ENCODE measurements at places on chromosomes 2 and 18.

DNA sequence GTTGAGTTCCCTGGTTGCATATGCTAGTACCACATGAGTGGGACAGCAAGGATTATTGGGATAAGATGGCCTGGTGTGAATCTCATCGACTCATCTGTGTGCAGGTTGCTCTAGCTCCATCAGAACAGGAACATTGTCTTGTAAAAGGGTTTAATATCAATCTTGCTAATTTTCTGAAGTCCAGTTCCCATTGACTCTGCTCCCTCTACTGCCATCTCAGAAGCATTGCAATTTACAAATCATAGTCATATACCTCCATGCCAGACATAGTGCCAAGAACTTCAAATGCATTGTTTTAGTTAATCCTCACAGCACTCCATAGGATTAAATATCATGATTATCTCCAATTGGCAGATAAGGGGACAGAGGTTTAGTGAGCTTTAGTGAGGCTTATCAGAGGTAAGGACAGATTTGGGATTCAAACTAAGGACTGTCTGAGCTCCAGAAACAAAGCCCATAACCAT, 4.8 kb upstream of the STAT4 start:
- no peak for DNase-seq

DNA sequence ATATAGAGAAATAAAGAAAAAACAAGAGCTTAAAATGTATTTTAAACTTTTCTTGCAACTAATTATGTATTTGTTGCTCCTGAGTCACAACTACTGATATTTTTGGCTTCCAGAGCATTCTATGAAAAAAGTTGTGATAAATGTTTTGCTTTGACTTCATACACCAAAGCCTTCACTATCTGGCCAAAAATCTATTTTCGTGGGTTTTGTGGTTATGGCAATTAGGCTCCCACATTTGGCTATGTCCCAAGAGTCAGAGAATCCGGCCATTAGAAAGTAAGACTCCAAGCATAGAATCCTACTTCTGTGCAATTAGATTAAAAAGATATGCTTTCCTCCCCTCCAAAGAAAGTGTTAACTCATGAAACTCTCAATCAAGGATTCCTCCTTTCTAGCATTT, 1456.1 kb upstream of the ACVR2A start:
- DNase-seq, result no peak

DNA sequence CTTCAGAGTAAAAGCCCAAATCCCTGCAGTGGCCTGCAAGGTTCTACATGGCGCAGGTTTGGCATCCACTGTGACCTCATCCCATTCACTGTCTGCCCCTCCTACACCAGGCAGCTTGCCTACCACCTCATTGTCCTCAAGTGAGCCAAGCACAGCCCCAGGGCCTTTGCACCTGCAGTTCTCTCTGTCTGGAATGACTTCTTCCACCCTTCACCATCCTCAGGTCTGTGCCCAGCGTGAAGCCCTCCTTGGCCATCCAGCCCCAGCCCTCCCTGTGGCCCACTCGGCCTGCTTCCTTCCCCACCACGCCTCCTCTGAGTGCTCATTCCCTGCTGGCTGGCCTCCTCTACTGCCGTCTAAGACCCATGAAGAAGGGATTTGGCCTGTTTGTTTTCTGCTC, 32.6 kb upstream of the UBE2F start:
- DNase-seq, result no peak

DNA sequence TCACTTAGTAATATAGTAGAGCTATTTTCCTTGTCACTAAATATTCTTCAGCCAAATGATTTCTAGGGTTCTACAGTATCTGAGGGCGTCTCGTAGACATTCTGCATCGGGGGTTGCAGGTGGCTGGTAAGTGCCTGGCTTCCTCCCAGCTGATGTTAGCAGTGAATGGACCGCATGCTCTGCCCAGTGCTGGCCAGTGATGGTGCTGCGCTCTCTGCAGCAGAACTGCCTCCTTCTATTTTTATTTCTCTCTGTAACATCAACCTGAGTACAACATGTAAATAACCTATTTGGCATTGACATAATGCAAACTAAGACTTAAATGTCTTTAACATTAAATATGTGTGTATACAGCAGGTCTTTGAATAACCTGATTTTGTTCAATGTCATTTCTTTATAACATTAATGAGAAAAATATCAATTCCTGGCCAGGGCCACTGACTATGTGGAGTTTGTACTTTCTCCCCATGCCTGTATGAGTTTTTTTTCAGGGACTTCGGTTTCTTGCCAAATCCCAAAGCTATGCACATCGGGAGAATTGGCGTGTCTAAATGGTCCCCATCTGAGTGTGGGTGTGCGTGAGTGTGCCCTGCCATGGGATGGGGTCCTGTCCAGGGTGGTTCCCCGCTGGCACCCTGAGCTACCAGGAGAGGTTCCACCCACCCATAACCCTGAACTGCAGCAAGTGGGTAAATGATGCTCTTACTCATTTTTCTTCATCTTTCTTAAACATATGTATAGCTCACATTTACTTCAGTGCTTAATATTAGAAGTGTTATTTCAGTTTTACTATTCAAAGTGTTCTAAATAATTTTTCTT, 278.2 kb upstream of the EPAS1 start:
- no peak for DNase-seq

GRCh38 chr18:79916128-79916494, 35.3 kb downstream of the SLC66A2 start:
- no peak for DNase-seq

GRCh38 chr2:19292007-19292406, 66.4 kb downstream of the OSR1 start:
- DNase-seq, result no peak

DNA sequence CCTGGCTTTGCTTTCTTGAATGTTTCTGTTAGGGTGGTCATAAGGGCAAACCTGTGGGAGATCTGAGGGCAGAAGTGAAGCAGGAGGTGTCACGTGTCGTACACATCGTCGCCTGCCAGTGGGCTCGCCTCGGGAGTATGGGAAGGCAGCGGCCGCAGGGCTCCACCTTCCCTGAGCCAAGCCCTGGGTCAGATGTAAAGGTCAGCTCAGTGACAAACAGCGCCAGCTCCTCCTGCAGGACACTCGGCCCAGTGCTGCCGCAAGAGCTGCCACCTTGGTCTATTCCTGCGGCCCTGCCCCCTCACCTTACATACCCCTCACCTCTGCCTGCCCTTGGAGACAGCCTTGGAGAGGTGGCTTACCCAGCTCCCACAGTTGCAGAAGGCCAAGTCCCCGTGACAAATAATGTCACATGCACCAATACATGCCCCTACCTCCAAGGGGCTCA, 64.2 kb downstream of the PSMG2 start:
- no peak for DNase-seq

DNA sequence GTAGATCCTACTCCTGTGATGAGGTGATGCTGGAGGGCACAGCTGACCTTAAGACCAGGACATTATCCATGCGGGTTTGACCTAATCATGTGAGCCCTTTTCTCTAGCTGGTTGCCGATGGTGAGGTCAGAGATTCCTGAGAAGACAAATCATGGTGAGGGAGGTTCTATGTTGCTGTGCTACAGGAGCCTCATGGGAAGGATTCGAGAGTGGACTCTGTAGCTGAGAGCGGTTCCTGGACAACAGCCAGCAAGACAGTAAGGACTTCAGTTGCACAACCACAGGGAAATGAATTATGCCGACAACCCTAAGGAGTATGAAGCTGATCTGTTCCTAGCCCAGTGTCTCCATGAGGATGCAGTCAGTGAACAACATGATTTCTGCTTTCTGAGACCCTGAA, 80.4 kb downstream of the EPB41L3 start:
- no peak for DNase-seq

GRCh38 chr2:234772733-234773060, 179.1 kb upstream of the SH3BP4 start:
- no peak for DNase-seq

GRCh38 chr2:156576005-156576404, 139.8 kb downstream of the GPD2 start:
- no peak for DNase-seq

DNA sequence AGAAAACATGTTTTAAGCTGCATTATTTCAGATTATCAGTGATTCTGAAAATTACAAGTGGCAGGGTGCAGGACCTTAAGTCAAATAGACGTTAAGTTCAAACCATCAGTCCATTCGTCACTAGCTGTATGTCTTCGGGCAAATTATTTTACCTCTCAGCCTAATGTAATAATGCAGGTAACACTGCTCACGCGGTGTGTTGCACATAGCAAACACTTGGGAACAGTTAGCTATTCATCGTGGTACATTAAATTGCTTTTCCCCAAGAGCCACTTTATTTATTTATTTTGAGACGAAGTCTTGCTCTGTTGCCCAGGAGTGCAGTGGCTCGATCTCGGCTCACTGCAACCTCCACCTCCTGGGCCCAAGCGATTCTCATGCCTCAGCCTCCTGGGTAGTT, 10.1 kb downstream of the MAT2A start:
- DNase-seq, result no peak

DNA sequence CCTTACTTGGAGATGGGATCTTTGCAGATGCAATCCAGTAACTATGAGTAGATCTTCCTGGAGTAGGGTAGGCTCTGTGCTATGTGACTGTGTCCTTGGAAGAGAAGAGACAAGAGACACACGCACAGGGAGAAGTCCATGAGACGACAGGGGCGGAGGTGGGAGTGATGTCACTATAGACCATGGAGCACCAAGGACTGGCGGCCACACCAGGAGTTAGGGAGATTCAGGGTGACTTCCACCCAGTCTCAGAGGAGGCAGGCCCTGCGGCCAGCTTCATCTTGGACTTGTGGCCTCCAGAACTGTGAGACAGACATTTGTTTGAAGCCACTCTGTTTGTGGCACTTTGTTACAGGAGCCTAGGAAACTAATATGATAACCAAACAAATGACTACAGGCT, 177.8 kb downstream of the INHBB start:
- no peak for DNase-seq

GRCh38 chr2:40168032-40168431, 283.9 kb downstream of the SLC8A1 start:
- DNase-seq, result no peak
